ENCODE measurements at places on chromosomes 3 and 15.

DNA sequence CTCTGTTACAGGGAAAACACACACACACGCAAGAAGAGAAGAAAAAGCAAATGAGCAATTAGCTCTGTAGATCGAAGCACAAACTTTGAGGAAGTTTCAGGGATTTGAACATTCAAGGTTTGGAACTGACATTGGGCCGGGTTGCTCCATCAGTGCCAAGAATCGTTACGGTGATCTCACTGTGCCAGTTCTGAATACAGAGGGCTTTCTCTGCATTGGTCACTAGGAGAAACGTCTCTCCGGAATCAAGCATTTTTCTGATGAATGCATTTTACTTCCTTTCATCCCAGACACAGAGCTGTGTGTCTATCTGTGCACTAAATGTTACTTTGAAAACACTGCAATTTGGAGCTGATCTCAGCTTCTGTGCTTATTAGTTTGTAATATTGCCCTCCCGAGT is 11.2 kb downstream of the HRH1 start:
- DNase-seq, result no peak

GRCh38 chr3:47344971-47345370 is 35.9 kb upstream of the PTPN23 start:
- no peak for DNase-seq

DNA sequence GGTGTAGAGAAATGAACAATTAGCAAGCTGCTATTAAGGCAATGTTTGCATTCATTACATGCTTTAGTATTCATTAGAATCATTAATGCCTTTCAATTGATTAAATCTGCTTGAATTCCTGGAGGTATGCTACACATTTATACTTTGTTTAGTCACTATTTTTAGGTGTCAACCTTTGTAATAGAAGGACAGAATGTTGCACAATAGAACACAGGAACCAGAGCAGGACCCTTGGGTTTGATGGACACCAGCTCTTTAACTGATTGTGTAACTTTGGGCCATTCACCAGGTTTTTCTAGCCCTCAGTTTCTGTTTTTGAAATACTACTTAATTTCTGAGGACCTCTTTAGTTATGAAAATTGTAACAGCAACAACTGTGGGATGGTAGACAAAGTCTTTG is 317.6 kb upstream of the UMPS start:
- DNase-seq, result no peak

- no peak for DNase-seq
Observed at GRCh38 chr3:21229426-21230135, 521.4 kb downstream of the ZNF385D start.

- no peak for DNase-seq
Observed at GRCh38 chr3:150069154-150069527, 98.4 kb upstream of the PFN2 start.

GRCh38 chr3:112143251-112143650 is 10.2 kb upstream of the GCSAM start:
- no peak for DNase-seq

- no peak for DNase-seq
Observed at GRCh38 chr3:141294848-141295247, 63.2 kb downstream of the PXYLP1 start.

- no peak for DNase-seq
Observed at GRCh38 chr3:67381667-67382272, 272.6 kb downstream of the SUCLG2 start.

Measured in activated CD8-positive, alpha-beta memory T cell treated with anti-CD3 and anti-CD28 coated beads, Interleukin-2, amount 50 U/mL, for 4 hours (primary cell).